ENCODE measurements at places on chromosomes 3 and 15. TPM values are rescaled to one million over a fixed set of nuclear protein-coding genes. Genes with fewer than 3 reads are reported as not detected.

The CD200R1 gene
- total RNA-seq = not detected

The SLC2A2 gene
- not detected for total RNA-seq

The SPINK8 gene
- not detected for total RNA-seq

The CCDC9B gene
- total RNA-seq = 75.5 TPM

The LYZL4 gene
- total RNA-seq = 0.18 TPM

The ADAMTS9 gene
- 31.2 TPM for total RNA-seq

The CTXN2 gene
- under 0.01 TPM for total RNA-seq

The CCDC13 gene
- total RNA-seq = 0.38 TPM

The C3orf49 gene
- total RNA-seq = not detected

The SLC12A1 gene
- total RNA-seq = not detected

The PPP2R3A gene
- total RNA-seq = 6.7 TPM

The TRIM42 gene
- not detected for total RNA-seq

The KLHDC8B gene
- 29.3 TPM for total RNA-seq

The GCSAM gene
- total RNA-seq = not detected

The DNAH12 gene
- total RNA-seq = under 0.01 TPM

The MNS1 gene
- total RNA-seq = 0.28 TPM

The CAMKV gene
- total RNA-seq = 0.18 TPM

The ATOSA gene
- 31.8 TPM for total RNA-seq

The TRH gene
- total RNA-seq = not detected

Measured in endothelial cell of coronary artery (primary cell).